Natural killer cell (primary cell): ENCODE measurements at places on chromosomes 7 and 10.

DNA sequence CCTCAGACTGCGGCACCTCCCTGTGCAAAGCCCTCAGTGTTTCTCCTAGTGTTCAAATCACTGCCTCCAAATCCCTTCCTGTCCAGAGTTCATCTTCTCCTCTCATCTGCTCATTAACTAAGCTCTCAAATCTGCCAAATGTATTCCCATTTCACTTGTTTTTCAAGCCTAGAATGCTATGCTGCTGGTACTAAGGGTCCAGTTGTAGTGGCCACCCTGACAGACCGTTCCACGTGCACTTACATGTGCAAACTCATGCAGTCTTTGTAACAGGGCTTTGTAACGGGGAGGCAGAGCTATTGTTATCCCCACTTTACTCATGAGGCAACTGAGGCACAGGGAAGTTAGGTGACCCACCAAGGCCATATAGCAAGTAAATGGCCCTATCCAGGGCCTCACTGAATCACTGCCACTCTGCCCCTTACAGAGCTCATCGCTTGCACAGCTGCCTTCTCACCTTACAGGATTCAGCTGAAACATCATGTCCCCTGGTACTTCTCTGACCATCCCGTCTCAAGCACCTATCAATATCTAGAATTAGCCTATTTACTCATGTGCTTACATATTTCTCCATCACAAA, 153.0 kb upstream of the PDE1C start:
- H3K4me3 ChIP-seq, result no peak overlapping the region
- DNase-seq, result no peak
- H3K36me3 ChIP-seq, result no peaks in the 10 kb centered on the region
- no peak overlapping the region for H3K27ac ChIP-seq

DNA sequence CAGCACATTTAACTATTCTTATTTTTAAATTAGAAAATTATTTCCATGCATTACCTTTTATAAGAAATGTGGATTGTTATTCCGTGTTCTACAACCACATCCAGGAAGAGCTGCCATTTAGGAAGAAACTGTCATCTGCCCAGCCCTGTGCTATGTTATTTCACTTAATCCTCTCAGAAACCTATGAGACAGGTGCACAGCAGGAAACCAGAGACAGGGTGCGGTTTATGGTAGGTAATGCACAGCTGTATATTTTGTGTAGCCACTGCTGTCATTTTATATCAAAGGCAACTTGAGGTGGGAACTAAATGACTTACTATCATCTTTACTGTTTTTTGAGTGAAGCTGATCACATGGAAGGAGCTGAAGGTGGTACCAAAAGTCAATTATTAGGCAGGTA, 232.3 kb downstream of the MAGI2 start:
- H3K27ac ChIP-seq, result no peak overlapping the region
- H3K27me3 ChIP-seq, result no peaks in the 10 kb centered on the region

GRCh38 chr10:45553613-45554012, 119.0 kb downstream of the ZFAND4 start:
- H3K27me3 ChIP-seq, result no peaks in the 10 kb centered on the region
- no peak overlapping the region for H3K27ac ChIP-seq
- peaks cover 12% of the 10 kb centered on the region for H3K36me3 ChIP-seq
- no peak for DNase-seq
- H3K4me1 ChIP-seq, result peaks cover 17% of the 10 kb centered on the region

DNA sequence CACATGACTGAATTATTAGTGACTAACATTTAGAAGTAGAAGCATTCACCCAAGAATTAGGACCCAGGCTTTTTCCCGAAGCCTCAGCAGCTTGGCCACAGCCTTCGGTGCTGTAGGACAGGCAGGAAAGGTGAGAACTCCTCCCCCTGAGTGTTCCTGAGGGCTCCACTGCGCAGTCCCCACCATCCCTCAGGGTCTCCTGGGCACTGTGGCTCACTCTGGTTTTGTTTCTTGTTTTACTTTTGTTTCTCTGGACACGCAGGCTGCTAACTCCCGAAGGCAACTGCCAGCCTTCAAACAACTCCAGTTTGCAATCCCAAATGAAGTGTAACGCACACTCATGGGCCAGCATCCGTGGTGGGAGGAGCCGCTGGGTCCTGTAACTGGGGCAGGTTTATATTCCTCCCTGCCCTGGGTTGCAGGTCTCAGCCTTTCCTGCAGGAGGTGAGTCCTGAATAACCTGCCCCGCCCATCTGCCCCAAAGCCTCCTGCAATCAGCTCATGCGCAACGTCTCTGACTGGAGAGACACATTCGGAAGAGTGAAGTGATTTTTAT, 492.9 kb downstream of the PTPRN2 start:
- no peaks in the 10 kb centered on the region for H3K36me3 ChIP-seq
- no peak for DNase-seq
- H3K4me1 ChIP-seq, result no peaks in the 10 kb centered on the region
- no peak overlapping the region for H3K27ac ChIP-seq
- no peaks in the 10 kb centered on the region for H3K27me3 ChIP-seq

DNA sequence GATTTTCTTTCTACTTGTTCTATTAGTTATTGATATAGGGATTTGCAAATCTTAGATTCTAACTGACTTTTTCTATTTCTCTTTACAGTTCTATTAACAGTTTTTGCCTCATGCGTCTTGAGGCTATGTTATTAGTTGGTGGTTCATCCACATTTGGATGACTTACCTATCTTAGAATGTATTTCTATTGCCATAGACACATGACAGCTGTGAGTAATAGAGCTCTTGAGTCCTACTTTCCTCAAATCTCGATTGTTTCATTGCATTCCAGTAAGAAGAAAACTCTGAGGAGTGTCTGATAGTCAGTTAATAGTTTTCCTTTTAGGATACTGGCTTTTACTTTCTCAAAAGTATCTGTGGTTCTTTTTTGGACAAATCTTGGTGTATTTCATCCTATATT, 241.4 kb upstream of the ZNF32 start:
- H3K4me3 ChIP-seq, result no peak overlapping the region
- no peak overlapping the region for H3K27ac ChIP-seq
- H3K36me3 ChIP-seq, result no peaks in the 10 kb centered on the region
- no peak for DNase-seq
- H3K4me1 ChIP-seq, result no peaks in the 10 kb centered on the region
- H3K27me3 ChIP-seq, result peaks cover 8% of the 10 kb centered on the region

- no peak for DNase-seq
- no peak overlapping the region for H3K27ac ChIP-seq
- H3K4me3 ChIP-seq, result no peak overlapping the region
- no peaks in the 10 kb centered on the region for H3K4me1 ChIP-seq
These were observed 176.5 kb downstream of the CCDC7 start for GRCh38 chr10:32622409-32622808.

- DNase-seq, result no peak
- H3K27me3 ChIP-seq, result no peaks in the 10 kb centered on the region
- no peak overlapping the region for H3K27ac ChIP-seq
- no peak overlapping the region for H3K4me3 ChIP-seq
- no peaks in the 10 kb centered on the region for H3K36me3 ChIP-seq
- no peaks in the 10 kb centered on the region for H3K4me1 ChIP-seq
These were observed 5.1 kb downstream of the CALML3 start for GRCh38 chr10:5529702-5530411.

DNA sequence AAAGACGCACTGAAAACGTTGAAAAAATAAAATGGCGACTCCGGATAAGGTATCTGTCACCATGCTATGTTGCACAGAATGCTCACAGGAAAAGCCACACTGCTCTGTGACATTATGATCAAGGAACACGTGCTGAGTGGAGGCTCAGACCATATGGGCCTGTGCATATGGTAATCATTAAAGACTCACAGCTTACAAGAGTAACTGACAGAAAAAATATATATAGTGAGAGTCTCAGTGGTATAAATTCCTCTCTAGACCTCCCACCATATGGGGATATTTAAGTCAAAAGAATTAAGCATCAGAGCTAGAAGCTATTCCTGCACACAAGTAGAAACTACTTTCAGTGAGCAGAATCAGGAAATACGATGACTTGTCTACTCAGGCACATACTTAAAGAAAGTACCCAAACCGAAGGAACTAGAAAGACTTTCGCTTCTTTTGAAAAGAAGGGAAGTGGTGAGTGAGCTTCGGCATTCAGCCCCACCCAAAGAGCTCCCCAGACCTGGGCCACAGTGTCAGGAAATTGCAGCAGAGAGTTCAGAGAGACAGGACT, 65.1 kb upstream of the MPP7 start:
- no peak overlapping the region for H3K4me3 ChIP-seq
- H3K27me3 ChIP-seq, result no peaks in the 10 kb centered on the region
- no peaks in the 10 kb centered on the region for H3K36me3 ChIP-seq
- H3K4me1 ChIP-seq, result peaks cover 37% of the 10 kb centered on the region
- no peak for DNase-seq

DNA sequence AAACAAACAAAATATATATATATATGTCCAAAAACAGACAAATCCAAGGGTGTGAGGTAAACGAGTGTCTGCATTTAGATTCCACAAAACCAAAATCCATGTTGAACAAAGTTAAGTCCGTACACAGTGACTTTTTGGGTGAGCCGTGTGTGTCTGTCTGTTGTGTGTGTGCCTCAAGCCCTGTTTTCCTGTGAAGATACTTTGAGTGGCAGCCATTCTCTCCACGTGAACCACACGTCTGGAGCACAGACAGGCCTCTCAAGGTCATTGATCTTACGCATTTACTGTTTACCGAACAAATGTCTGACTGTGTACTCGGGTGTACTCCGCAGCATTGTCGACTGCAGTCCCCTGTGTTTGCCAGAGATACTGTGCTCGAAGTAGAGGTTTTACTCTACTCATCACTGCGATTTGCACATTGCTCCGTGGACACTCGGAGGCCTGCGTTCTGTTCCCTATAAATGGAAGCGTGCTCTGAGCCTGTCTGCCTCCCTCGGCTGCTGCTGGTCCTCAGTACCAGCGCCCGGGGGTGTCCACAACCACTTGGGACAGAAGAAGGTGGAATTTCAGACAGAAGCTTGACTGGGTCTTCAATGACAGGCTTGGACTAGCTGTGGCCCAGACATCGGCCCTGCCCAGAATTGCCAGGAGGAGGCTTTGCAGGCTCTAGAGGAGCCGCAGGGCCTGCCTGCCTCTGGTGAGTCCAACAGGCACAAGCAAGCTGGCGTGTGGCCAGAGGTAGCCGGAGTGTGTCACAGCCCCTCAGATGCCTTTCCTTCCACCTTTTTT, 22.1 kb downstream of the CYP17A1 start:
- H3K4me3 ChIP-seq, result no peak overlapping the region
- no peak for DNase-seq
- H3K27me3 ChIP-seq, result no peaks in the 10 kb centered on the region
- H3K4me1 ChIP-seq, result peaks cover 72% of the 10 kb centered on the region
- H3K27ac ChIP-seq, result peak overlapping the region; percentile 61
- H3K36me3 ChIP-seq, result peaks cover 30% of the 10 kb centered on the region

DNA sequence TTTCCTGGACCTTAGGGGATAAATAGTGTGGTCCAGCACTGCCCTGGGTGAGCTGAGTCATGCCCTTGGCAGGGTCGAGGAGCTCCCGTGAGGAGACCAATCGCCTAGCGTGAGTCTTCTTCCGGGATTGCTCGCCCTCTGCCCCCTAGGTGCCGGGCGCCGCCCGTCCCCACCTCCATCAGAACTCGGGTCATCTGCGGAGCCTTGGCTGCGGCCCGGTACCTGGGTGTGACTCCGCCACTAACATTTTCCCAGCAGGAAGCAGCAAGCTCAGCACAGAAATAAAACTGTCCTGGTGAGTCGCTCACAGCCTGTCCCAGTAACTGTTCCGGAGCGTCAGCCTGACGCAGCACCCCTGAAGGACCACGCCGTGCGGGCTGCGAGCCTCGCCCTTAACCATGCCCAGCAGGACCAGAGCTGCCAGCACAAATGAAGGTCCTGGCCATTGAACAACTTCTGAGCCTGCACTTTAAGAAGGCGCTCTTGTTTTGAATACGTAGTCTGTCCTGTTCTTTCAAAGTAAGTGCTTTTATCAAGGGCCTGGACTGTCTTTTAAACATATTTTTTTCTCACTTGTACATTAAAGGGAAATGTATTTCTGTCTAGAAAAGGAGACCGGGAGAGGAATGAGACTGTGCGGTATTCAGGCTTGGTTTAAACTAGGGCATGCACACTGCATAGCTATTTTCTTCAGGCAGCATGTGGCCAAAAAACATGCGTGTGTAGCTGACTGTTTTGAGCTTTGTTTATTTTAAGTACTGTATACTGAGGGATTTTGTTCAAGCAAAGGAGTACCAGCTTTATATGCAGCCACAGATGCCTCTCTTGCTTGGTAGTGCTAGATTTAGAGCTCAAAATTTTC, 136.7 kb downstream of the HECW1 start:
- H3K4me3 ChIP-seq, result no peak overlapping the region
- H3K27me3 ChIP-seq, result no peaks in the 10 kb centered on the region
- no peak for DNase-seq
- H3K36me3 ChIP-seq, result no peaks in the 10 kb centered on the region

DNA sequence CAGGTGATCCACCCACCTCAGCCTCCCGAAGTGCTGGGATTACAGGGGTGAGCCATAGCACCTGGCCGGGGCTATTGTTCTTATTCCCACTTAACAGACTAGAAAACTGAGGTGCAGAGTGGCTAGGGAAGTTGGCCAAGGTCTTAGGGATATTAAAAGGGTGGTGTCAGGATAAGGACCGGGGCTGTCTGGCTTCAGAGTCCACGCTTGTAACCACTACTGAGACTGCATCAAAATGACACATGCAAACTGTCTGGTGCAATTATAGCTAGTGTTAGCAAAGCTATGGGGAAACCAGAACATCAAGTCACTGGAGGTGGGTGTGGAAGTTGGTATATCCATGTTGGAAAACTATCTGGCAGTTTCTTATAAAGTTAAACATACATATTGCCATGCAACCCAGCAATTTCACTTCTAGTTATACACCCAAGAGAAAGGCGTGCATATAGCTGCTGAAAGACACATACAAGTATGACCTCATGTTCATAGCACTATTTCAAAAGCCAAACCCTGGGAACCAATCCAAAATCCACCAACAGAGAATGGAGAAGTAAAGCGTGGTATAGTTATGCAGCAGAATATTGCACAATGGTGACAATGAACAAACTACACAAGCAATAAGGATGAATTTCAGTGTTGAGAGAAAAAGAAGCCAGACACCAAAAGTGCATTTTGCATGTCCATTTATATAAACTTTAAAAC, 33.9 kb upstream of the EEPD1 start:
- peaks cover 3% of the 10 kb centered on the region for H3K4me1 ChIP-seq
- H3K27ac ChIP-seq, result no peak overlapping the region
- H3K36me3 ChIP-seq, result no peaks in the 10 kb centered on the region
- no peak overlapping the region for H3K4me3 ChIP-seq

DNA sequence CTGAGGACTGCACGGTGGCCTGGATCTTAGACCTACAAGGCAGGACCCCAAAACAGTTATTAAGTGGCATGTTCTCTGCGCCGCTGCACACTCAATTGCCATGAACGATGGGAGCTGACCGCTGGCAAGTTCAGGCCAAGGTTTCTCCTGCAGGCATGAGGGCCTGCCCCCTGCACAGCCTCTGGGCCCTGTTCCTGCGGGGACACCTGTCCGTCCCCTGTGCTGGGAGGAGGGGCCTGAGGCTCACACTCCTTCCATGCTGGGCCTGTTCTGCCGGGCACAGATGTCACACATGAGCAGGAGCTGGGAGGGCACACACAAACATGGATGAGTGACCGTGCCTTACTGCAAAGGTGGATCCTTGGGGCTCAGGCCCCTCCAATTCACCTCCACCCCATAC, 90.0 kb downstream of the PTPRN2 start:
- no peak overlapping the region for H3K27ac ChIP-seq
- H3K4me1 ChIP-seq, result no peaks in the 10 kb centered on the region
- H3K36me3 ChIP-seq, result no peaks in the 10 kb centered on the region
- no peak for DNase-seq
- no peak overlapping the region for H3K4me3 ChIP-seq

GRCh38 chr10:132033632-132034031, 32.1 kb upstream of the JAKMIP3 start:
- no peak overlapping the region for H3K27ac ChIP-seq
- DNase-seq, result no peak

- H3K4me3 ChIP-seq, result no peak overlapping the region
- no peak for DNase-seq
- no peak overlapping the region for H3K27ac ChIP-seq
- no peaks in the 10 kb centered on the region for H3K36me3 ChIP-seq
- peaks cover 3% of the 10 kb centered on the region for H3K27me3 ChIP-seq
- no peaks in the 10 kb centered on the region for H3K4me1 ChIP-seq
These were observed 268.0 kb downstream of the FRMD4A start for GRCh38 chr10:14062528-14063260.
